ENCODE measurements at places on chromosomes 13 and 19.

DNA sequence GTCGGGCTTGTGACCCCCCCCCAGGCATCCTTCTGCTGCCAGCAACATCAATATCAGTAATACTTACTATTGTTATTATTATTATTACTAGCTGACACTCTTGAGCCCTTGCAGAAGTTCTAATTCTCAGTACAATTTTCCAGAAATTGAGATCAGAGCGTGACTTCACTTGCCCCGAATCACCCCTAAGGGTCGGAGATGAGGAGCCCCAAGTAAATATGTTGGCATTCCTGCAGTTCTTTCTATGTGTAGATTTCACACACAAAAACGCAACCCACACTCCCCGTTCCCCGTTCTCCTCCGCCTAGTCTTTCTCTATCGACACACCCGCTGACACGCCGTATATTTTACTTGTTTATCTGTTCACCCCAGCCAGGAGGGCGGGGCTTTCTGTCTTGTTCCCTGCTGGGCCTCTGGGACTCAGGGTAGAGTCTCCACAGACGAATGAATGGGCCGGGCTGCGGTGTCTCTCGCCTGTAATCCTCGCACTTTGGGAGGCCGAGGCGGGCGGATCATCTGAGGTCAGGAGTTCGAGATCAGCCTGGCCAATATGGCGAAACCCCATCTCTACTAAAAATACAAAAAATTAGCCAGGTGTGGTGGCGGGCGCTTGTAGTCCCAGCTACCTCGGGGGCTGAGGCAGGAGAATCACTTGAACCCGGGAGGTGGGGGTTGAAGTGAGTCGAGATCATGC is 14.7 kb downstream of the TLE5 start:
- DNase-seq: no peak

DNA sequence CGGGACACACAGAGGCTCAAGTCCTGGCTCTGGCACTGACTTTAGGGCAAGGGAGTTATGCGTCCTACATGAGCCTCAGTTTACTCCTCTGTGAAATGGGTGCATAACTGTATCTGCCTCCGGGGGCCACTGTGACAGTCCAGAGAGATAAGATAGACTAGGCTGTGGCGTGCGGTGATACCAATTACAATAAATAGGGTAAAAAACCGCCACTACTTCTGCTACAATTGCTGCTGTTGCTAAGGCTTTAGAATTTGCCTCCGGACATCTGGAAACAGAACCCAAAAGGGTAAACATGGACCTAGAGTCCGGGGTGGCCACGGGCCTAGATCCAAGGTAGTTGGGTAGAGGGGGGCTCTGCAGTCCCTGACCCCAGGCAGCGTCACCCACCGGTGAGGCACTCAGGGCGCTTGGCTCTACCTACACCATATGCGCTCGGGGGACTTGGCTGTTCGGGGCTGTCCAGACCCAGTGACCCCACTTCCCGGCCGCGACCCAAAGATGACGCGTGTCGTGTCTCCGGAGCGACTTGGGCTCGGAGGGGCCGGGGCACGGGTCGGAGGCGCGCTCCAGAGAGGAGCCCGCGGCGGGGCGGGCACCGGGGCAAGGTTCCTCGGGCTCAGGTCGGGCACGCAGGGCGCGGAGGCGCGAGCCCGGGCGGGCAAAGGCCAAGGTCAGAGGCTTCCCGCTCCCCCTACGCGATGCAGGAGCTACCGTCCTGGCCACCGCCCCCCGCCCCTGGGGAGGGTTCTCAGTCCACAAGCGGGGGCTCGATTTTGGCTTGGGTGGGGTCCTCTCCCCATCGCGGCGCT is 1.1 kb downstream of the INSR start:
- no peak for DNase-seq

DNA sequence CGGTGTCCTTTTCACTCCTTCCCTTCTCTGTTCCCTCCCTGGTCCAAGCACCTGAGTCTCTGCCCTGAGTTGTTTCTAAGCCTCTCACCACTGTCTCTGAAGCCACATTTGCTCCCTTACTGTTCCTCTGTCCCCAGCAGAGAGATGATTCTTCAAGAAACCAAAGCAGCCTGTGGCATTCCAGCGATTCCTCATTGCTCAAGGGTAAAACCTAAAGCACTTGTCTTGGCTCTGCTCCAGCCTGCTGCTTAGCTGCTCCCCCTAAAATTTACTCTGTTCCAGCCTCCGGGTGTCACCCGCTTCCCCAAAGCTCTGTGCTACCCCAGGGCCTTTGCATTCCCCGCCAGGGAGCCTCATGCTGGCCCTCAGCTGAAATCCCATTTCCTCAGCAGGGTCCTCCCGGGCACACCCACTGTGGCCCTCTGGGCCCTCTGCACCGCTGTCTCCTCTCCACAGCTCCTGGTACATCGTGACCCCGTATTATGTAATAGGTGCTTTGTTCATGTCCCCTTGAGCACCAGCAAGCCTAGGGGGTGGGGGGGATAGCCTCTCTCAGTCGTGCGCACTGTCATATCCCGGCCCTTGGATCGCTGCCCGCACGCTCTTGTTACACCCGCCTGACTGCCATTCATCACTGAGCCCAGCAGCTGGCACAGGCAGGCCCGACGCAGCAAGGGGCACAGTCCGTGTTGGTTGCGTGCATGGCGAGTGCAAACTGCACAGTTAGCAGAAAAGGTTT is 15.8 kb downstream of the TECR start:
- peak; percentile 88 for DNase-seq

DNA sequence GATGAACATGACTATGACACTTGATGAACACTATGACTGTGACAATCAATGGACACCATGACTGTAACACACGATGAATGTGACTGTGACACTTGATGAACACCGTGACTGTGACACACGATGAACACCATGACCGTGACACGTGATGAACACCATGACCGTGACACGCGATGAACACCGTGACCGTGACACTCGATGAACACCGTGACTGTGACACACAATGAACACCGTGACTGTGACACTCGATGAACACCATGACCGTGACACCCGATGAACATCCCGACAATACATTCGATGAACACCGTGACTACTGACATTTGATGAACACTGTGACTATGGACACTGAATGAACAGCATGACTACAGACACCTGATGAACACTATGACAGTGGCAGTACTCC is 30.9 kb downstream of the ZFR2 start:
- DNase-seq: no peak

- no peak for DNase-seq
These were observed 7.9 kb upstream of the SLC7A9 start for GRCh38 chr19:32877323-32877912.

DNA sequence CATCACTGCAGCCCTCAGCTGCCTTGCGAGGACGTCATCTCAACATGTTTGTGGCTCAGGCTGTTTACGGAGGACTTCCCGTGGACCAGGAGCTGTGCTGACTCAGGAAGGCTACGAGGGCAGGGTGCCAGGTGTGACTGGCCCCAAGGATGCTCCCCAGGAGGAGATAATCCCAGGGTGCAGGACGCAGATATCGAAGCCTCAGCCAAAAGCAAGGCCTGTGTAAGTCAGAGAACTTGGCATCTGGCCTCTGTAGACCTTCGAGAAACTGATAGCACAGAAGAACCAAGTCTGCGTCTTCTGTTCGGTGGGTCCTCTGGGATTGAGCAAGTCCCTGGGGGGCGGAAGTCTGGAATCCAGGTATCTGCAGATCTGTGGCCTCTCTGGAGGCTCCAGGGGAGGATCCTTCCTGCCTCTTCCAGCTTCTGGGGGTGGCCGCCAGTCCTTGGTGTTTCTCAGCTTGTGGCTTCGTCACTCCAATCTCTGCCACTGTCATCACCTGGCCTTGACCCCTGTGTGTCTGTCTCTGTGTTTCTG is 2.6 kb upstream of the DOHH start:
- DNase-seq: no peak

DNA sequence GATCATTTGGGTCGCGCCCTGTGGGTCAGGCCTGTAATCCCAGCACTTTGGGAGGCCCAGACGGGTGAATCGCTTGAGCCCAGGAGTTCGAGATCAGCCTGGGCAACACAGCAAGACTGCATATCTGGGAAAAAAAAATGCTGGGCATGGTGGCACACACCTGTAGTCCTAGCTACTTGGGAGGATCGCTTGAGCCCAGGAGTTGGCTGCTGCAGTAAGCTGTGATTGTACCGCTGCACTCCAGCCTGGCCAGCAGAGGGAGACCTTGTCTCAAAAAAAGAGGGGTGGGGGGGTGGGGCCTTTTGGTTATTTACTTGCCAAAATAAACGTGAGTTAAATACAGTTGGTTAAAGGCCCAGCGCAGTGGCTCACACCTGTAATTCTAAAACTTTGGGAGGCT is 9.8 kb upstream of the ZNF544 start:
- no peak for DNase-seq

DNA sequence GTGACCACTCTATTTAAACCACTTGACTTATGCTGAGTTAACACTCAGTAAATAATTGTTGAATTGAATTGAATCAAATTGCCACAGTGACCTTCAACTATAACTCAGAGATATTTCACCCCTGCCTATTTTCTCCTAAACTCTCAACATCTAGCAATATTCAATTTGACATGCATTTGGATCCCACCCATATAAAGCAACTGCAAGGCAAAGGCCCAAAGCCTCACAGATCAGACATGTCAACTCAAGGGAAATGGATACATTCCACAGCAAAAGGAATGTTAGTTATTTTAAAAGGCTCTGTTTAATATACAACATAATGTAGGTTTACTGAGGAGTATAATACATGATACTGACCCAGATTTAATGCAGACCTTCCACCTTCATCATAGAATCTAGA is 107.4 kb downstream of the KCTD12 start:
- no peak for DNase-seq

DNA sequence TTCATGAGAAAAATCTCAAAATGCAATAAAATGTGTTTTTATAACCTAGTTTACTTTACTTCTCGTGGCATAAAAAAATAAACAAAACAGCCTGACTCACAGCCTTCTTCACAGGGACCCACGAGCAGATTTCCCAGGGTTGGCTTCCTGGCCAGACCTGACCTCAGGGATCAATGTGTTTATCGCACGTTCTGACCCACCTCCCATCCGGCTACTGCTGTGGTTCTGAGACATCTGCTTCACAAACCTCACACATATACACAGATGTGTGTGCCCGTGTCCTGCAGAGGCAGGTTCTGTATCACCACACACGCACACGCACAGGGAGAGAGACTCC is 118.3 kb downstream of the COL4A2 start:
- no peak for DNase-seq

DNA sequence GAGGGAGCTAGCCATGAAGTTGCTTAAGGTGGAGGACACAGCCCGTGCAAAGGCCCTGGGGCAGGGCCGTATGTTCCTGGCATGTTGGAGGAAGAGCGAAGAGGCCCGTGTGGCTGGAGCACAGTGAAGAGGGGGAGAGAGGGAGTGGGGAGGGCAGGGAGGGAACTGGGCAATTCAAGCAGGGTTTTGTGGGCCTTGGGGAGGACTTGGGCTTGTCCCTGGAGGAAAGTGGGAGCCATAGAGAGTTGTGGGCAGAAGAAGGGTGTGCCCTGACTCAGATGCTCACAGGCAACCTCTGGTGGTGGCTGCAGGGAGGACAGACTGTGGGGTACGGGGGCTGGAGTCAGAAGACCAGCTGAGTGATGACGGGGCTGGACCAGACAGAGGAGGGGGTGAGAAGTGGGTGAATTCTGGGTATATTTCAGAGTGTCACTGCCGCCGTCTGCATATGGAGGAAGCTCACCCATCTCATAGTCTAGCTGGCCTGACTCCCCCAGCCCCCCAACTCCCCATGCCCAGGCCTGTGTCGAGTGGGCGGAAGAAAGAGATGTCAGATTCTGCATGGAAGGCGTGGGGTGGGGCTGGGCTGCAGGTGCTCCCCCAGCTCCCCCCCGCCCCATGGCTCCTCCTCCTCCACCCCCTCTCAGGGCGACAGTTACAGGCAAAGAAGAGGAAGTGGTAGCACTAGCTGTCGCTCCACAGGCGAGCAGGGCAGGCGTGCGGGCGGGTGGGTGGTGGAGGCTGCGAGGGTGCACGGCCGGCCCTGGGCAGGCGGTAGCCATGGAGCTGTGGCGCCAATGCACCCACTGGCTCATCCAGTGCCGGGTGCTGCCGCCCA is at the start of gene VAV1:
Gene VAV1, plus strand, starts transcription at position 681 of the 838 bp plus-strand sequence. Its CDS starts 100 bp downstream, at position 781.
- DNase-seq: peak; percentile 25

GRCh38 chr13:46486270-46486669 is 66.7 kb upstream of the LRCH1 start:
- DNase-seq: no peak

GRCh38 chr13:110423689-110424302 is 116.7 kb downstream of the COL4A2 start:
- DNase-seq: no peak

GRCh38 chr13:43751624-43752023 is 35.1 kb downstream of the ENOX1 start:
- DNase-seq: no peak

DNA sequence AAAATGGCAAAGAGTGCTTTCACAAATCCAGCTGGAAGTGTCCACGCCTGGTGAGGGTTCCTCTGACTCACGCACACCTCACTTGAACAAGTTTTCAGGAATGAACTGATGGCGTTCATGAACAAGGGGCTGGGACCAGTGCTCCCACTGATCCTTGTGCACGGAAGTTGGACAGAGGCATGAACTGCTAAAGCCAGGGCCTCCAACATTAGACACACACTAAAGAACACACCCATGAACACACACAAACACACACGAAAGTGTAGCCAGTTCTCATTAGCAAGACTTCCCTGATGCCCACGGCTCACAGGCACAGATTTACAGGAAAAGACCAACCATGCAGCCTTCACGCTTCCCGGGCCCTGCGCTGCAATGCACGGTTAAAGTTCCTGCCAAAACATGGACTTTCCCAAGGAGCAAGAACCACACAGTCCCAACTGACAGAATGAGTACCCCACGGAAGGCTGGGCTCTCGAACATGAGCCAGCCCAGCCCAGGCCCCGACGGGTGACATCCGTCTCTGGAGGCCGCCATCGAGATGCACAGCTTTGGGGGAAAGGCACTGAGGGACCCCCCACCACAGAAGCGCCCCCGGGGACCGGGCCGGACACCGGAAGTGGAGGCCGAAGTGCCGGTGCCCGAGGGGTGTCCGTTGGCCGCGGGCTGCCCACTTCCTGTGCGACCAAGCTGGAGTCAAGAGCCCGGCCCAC is 808 bp downstream of the DNMT1 start:
- DNase-seq: no peak

GRCh38 chr19:18649371-18650020 is 12.7 kb downstream of the KLHL26 start:
- DNase-seq: peak; percentile 47

GRCh38 chr19:14006766-14007562 is 844 bp upstream of the RFX1 start:
- DNase-seq: no peak
